ENCODE measurements at places on chromosomes 7 and 10.

- no peak for DNase-seq
These were observed 146.7 kb downstream of the GPR37 start for GRCh38 chr7:124618871-124619270.

GRCh38 chr10:50540069-50540825 lies 83.5 kb downstream of the SGMS1 start:
- DNase-seq = no peak

DNA sequence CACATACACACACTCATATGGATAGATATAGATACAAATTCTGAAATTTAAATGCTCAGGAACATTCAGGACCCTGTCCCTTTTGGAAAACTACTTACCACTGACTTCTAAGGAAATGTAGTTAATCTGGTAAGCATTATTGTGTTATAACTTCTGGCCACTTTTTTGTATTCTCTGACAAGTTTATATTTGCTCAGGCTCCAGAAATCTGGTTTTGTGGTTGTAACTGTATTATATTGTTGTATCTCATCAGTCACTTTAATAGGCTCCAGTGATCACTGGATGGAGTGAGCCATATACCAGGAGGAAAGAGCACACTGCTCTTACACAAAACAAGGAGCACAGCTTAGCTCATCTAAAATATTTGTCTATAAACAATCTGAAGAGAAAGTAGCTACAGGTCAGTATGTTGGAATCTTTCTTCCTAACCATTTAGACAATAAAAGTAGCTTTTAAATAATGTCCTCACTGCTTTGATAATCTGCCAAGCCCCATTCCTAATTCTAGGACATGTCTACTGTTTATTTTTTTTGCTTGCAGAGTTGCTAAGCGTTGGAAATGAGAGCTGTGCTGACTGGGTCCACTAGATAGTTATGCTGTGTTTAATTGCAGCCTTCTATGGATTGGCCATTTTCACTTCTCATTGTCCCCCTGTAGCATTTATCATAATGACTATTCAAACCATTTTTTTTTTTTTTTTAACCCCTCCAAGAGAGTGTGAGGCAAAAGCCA lies 43.8 kb downstream of the SMNDC1 start:
- no peak for DNase-seq

DNA sequence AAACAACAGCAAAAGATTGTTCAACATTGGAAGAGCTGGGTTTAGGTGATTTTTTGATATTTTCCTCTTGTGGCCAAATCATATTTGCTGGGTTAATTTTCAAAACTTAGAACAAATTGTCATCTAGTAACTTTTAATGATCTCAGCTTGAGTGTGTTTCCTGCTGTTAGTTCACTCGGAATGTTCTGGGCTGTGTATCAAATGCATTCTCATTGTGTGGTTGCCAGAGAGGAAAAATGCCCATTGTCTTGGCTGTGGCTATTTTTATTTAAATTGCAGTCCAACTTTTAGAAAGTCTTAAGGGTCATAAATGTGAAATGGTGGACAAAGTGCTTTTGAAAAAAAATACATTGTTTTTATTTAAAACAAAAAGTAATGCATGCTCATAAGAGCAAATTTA lies 542.0 kb downstream of the TNS3 start:
- DNase-seq = no peak

GRCh38 chr10:43222210-43222720 lies 44.6 kb downstream of the RASGEF1A start:
- no peak for DNase-seq

- peak; percentile 81 for DNase-seq
These were observed 1.2 kb upstream of the PLXNA4 start for GRCh38 chr7:132577206-132578049.

GRCh38 chr10:4384245-4384644 lies 441.8 kb upstream of the AKR1E2 start:
- DNase-seq = no peak

- no peak for DNase-seq
These were observed 882 bp downstream of the ZNF282 start for GRCh38 chr7:149196151-149196704.

- no peak for DNase-seq
These were observed 280.7 kb upstream of the MAGI2 start for GRCh38 chr7:79734181-79734580.

GRCh38 chr10:77282163-77282562 lies 355.4 kb downstream of the KCNMA1 start:
- DNase-seq = no peak

- DNase-seq = no peak
These were observed 2.0 kb upstream of the NRAP start for GRCh38 chr10:113665806-113666354.

GRCh38 chr10:121362026-121362425 lies 236.2 kb downstream of the FGFR2 start:
- DNase-seq = no peak

DNA sequence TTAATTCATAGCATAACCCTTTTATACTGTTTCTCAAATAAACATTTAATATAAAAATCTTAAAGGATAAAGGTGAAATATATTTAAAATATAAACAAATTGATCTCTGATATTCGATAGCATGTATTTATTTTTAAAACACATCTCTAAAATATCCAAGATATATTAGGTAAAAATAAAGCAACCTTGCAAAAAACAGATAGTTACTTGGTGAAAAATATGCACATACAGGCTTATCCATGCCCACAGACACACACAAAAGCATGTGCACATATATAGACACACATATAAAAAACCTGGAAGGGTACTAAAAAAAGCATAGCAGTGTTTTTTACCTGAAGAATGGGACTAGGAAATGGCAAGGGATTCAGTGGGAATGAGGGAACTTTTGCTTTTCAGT lies 19.8 kb downstream of the POT1 start:
- no peak for DNase-seq

- no peak for DNase-seq
These were observed 89.9 kb downstream of the CDH23 start for GRCh38 chr10:71486484-71487114.

GRCh38 chr10:98316661-98317060 lies 48.7 kb upstream of the LOXL4 start:
- DNase-seq = no peak

- DNase-seq = no peak
These were observed 9.9 kb downstream of the ARHGAP22 start for GRCh38 chr10:48594803-48595538.

DNA sequence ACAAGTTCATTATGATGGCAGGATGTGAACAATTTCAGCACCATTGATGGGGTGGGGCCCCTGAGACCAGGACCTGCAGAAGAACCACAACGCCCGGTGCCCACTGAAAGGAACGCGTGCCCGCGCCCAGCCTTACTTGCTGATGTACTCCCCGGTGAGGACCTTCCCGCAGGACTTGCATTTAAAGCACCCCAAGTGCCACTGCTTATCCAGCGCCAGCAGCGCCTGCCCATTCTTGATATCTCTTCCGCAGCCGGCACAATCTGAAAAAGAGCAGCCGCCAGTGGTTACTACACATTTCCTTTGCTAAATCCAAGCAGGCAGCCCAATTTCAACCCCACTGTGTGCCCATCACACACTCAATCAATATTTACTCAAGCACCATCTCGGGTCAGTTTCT lies 110.6 kb downstream of the ABLIM1 start:
- DNase-seq = no peak

DNA sequence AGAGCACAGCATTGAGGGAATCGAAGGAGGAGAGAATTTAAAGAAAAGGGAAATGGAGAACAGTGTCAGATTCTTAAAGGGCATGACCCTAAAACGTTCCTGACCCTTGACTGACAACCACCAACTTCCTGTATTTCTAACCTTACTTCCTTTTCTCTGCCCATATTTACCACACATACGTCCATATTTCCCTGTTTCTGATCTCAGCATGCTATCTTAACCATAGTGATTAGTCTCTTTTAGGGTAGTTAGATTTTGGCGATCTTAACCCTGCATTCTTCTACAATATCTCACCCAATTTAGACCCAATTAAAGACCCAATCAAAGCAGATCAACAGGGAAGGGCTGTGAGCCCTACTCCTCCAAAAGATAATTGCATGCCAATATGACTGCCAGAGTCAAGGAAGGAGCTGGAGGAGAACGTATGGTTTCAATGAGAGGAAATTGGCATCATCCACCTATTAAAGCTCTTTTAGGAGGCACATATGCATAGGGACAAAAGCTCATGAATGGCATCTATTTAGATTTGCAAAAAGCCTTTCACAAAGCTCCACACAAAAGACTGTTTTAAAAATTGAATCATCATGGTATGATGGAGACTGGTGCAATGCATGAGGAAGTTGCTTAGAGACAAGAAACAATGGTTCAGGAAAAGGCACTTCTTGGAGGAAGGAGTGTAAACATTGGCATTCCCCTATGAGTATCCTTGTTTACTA lies 49.0 kb upstream of the ARHGAP12 start:
- DNase-seq = no peak

- no peak for DNase-seq
These were observed 32.6 kb downstream of the GSDME start for GRCh38 chr7:24724451-24725190.

GRCh38 chr7:120996988-120997345 lies 8.5 kb downstream of the CPED1 start:
- no peak for DNase-seq

GRCh38 chr10:3426190-3426845 lies 253.7 kb upstream of the PITRM1 start:
- DNase-seq = no peak

DNA sequence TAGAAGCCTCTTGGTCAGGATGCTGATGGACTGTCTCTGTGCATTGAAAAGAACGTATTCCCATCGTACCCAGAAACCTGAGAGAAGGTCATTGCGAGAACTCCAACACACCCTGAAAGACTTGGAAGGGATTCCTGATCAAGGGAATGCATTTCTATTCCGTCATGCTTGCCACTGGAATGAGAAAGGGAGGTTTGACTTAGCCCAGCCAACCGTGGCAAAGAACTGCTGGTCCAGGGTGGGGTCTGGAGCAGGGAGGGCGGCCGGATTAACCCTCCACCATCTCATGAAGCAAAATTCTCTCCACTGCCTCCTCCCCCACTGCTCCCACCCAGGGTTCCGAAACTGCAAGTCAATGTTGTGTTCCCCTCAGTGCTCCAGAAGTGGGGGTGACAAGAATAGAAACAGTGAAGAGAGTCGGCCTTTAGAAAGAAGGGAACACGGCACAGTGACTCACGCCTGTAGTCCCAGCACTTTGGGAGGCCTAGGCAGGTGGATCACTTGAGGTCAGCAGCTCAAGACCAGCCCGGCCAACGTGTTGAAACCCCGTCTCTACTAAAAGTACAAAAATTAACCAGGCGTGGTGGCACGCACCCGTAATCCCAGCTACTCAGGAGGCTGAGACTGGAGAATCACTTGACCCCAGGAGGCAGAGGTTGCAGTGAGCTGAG lies 137.5 kb upstream of the MGMT start:
- DNase-seq = no peak

DNA sequence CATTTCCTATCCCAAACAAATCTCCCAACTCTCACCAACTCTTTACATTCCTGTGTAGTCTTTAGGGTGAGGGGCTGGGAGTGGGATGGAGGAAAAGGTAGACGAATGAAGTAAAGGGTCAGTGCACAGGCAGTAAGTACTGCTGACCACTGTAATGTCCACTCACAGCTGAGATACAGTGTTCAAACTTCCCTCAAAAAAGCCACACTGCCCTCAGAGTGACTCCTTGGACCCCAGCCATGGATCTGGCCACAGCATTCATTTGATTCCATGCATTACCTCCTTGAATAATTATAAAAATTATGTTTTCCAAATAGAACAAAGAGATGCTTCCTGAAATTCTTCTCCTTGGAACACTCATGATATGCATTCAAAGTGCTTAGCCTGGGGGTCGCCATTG lies 19.8 kb upstream of the HIPK2 start:
- no peak for DNase-seq

- DNase-seq = no peak
These were observed 56.3 kb downstream of the WDFY4 start for GRCh38 chr10:48740988-48741387.

GRCh38 chr7:150479023-150479716 lies 28.7 kb downstream of the GIMAP8 start:
- no peak for DNase-seq

- DNase-seq = no peak
These were observed 533.6 kb downstream of the GATA3 start for GRCh38 chr10:8588135-8588534.

DNA sequence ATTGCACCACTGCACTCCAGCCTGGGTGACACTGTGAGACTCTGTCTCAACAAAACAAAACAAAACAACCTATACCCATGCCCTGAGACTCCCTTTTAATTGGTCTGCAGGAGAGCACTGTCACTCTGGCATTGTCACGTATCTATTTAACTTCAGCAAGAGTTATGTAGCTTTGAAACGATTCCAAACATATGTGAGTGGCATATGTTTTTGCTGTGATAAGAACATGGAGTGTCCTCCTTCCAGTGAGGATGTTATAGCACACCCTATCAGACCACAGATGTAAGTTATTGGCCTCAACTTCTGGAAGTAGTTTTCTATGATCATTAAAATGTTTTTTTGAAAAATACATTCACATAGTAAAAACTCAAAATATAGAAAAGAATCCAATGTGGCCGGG lies 15.5 kb upstream of the DNAJC12 start:
- no peak for DNase-seq

- no peak for DNase-seq
These were observed 149.2 kb upstream of the GHITM start for GRCh38 chr10:83990126-83990525.

GRCh38 chr7:33743594-33743993 lies 161.7 kb upstream of the BMPER start:
- DNase-seq = no peak

GRCh38 chr10:47121336-47121735 lies 178.7 kb upstream of the GDF10 start:
- no peak for DNase-seq

- no peak for DNase-seq
These were observed 229.6 kb downstream of the BAMBI start for GRCh38 chr10:28906934-28907333.

GRCh38 chr10:28677888-28678686 lies 766 bp downstream of the BAMBI start:
- no peak for DNase-seq

DNA sequence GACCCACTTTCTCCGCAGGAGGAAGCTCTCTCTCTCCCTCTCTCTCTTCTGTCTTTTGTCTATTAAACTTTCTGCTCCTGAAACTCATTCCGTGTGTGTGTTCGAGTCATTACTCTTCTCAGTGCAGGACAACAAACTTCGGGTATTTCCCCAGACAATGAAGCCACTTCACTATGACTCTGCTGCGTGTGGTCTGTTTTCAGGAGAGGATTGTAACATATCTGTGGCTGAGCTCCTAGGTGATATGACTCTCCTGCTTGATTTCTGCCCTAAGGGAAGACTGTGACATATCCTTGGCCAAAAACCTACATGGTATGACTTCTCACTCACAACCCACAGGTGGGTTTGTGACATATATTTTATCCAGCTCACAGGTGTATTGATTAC lies 39.9 kb upstream of the ZNF107 start:
- DNase-seq = no peak

DNA sequence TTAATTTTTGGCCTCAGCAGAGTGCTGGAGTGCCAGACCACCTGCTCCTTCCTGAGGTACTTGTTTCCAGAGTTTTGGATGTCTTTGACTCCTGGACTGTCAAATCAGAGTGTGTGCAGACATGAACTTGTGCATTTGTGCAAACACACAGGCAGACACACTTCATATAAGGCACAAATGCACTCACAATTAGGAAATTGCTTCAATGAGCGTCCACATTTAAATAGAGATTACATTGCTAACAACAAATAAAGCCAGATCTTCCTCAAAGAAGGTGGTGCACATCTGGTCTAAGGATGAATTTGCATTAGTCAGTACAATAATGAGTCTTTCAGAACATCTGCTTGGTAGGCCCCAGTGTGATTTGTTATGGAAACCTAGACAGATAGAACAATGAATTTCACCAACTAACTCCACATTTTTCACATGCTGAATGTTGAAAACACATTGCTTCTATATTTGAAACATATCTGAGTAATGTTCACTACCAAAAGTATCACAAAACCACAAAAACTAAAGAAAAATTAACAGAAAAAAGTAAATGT lies 266.7 kb upstream of the INHBA start:
- no peak for DNase-seq

Data from NCI-H1105 (cell line).